ENCODE measurements at places on chromosomes 16 and 17.

DNA sequence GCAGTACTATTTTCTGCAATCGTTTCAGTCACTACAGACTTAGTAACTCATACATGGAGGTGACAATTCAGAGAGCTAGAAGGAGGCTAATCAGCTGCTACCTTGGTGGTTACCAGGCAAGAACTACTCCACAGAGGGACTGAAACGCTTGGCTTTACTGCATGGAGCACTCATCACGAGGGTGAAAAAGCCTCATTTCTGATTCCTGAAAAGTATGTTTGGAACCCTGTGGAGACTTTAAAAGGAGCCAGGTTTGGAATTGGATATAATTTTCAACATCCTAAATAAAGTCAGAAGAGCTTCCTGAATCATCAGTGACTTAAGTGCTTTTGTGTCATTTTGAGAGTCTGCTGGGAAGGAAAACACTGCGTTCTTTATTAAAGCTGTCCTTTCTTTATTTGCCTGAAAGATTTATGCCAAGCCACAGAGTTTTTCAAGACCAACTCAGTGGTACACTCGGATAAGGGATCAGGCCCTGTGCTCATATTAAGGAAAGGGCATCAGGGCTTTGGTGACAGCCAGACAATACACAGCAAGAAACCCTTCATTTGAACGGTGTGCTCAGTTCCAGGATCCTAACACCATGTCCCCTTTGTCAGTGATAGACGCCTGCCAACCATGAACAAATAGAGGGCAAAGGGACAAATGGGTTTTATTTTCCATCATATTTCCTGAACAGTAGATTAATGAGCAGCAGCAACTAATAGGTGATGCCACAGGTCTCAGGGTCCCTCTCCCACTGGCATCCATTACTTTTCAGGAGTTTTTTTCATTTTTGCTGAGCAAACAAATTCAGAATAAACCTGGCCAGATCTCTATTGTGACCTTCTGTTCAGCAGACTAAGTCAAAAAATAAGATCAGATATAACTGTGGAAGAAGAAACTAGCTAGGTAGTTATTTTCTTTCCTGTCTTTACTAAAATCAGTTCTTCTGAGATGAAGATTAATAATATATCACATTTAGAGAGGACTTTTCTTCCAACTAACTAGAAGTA lies 80.5 kb upstream of the CLEC18B start:
- DNase-seq, result no peak

DNA sequence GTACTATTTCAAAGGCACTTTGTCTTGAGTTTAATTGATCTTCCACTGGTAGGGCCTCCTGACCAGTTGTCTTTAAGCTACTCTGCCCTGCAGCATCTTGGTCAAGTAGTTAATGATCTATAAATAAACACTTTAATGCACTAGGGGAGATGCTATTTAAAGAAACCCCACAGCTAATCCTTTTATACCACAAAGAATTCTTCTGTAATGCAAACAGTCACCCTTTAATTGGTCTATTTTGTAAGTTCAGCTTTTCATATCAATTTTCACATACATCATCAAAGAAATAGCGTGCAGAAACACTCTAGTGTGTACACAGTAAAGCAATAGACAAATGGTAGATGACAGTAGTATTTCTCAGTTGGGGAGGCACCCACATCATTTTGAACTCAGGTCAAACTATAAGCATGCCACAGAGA lies 70.3 kb downstream of the PMP22 start:
- DNase-seq, result peak; percentile 80

DNA sequence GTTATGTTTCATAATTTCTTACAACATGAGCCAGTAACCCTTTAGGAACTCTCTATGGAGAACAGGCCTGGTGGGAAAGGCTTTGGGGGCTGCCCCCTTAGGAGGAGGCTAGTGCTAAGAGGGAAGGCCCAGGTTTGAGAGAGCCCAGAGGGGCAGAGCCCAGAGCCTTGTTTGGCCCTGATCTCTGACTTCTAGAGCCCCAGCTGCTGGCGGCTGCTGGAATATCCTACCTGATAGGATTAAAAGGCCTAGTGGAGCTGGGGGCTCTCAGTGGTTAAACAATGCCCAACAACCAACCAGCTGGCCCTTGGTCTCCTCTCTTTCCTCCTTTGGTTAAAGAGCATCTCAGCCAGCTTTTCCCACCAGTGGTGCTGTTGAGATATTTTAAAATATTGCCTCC lies 54.1 kb downstream of the IGF2BP1 start:
- DNase-seq, result no peak

DNA sequence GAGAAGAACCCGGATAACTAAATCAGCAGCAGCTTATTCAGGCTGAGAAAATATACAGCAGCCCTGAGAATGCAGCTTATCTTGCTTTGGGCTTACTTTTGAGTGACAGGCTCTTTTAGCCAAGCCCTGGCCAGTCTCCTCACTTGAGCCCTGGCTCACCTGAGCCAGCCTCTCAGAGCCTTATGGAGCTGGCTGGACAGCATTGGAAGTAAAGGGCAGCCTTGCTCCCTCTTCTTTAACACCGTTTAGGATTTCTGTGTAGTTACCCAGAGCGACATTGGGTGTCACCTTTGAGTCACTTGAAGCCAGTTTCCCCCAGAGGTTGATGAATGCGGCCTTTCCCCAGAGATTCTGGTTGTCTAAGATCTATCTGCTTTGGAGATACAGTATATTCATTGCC lies 7.7 kb upstream of the NPIPB2 start:
- peak; percentile 16 for DNase-seq

DNA sequence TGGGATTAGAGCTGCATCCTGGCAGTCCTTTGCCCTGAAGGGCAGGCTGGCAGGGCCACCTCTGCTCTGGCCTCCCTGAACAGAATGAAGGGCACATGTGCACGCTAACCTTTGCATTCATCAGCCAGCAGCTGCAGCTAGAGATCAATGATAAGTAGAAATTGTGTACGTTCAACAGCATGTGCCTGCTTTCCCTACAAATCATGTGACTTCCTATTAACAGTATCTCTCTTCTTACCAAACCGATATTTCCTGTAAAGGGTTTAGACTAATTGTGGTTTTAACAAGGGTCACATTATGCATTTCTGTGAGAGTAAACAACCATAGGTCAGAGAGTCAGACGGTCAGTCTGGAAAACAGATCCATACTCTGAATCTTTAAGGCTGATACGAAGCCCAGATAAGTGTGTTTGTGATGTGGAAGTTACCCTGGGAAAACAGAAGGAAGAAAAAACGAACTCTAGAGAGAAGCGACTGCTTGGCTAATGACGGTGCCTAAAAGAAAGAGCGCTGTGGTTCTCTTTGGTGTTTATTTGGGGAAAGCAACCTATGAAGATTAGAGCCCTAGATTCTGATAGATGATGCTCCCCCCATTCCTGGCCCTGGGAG lies 219.4 kb downstream of the MAF start:
- DNase-seq, result no peak

GRCh38 chr16:17266608-17267313 lies 204.0 kb downstream of the XYLT1 start:
- DNase-seq, result no peak

GRCh38 chr17:28735242-28735722 lies 6.7 kb downstream of the NEK8 start:
- no peak for DNase-seq

DNA sequence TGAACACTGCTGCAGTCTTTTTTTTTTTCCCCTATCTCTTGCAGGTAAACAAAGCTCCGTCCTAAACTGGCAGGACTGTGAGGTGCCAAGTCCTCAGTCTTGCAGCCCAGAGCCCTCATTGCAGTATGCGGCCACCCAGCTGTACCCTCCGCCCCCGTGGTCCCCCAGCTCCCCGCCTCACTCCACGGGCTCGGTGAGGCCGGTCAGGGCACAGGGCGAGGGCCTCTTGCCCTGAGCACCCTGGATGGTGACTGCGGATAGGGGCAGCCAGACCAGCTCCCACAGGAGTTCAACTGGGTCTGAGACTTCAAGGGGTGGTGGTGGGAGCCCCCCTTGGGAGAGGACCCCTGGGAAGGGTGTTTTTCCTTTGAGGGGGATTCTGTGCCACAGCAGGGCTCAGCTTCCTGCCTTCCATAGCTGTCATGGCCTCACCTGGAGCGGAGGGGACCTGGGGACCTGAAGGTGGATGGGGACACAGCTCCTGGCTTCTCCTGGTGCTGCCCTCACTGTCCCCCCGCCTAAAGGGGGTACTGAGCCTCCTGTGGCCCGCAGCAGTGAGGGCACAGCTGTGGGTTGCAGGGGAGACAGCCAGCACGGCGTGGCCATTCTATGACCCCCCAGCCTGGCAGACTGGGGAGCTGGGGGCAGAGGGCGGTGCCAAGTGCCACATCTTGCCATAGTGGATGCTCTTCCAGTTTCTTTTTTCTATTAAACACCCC lies 13.8 kb downstream of the IL34 start:
- DNase-seq, result no peak

GRCh38 chr16:8590811-8591210 lies 500 bp upstream of the TMEM114 start:
- DNase-seq, result no peak

DNA sequence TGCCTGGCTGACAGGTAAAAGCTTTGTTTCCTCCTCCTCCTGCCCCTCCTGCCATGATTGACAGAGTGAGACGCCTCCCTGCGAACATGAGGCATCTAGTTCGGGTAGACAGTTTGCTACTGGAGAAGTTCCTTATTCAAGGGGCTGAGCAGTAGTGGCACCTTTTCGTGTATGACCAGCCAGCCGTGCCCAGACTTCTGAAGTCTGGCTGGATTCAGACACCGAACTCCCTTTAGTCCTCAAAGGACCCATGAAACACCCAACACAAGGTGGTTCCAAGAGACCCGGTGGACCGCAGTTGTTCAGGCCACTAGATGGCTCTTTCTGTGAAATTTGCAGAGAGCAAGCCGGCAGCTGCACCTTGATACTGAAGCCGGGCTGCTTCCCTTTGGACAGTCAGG lies 192.8 kb downstream of the XYLT1 start:
- no peak for DNase-seq

DNA sequence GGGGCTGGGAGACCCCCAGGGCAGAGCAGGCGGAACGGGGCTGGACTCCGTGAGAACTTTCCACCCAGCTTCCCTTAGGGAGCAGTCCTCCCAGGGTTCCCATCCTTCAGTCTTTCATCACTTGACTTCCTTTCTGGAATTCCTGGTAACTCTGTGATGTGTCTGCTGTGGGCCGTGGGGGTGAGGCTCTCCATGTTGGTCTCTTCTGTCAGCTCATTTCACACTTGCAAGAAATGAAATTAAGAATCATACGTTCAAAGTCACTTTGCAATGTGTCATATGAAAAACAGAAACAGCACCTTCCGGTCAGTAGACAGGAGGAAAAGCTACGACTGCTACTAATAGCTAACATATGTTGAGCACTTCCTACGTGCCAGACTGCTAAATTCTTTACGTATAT lies 5.4 kb upstream of the BBS2 start:
- peak; percentile 17 for DNase-seq

DNA sequence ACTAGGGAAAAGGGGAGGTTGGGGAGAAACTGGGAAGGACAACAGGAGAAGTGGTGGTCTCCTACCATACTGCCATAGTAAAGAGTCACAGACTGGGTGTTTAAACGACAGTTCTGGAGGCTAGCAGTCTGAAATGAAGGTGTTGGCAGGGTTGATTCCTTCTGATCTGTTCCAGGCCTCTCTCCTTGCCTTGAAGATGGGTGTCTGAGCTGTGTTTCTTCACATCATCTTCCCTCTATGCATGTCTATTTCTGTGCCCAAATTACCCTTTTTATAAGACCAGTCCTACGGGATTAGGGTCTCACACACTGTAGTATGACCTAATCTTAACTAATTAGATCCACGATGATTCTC lies 79.8 kb upstream of the TMEM97 start:
- no peak for DNase-seq

DNA sequence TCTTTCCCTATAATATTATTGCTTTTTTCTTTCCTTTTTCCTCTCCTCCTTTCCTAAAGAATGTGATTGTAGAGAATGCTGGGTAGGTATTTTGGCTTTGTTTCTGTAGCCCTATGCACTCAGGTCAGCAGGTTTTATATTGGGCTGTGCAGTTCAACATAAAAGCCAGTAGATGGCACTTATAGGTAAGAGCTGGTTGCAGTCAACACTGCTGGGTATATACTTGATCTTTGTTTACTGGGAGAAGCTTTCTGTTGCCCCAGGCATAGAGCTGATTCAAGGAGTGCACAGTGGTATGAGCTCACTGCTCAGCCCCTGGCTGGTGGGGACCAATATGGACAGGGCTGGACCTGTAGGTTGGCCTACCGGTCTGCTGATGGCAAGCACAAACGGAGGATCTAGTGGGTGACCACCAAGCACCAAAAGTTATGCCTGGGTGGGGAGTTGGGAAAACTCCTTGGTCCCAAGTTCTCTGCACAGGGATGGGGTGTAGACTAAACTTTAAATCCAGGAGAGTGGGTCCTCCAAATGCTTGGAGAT lies 378.9 kb downstream of the PMP22 start:
- no peak for DNase-seq

DNA sequence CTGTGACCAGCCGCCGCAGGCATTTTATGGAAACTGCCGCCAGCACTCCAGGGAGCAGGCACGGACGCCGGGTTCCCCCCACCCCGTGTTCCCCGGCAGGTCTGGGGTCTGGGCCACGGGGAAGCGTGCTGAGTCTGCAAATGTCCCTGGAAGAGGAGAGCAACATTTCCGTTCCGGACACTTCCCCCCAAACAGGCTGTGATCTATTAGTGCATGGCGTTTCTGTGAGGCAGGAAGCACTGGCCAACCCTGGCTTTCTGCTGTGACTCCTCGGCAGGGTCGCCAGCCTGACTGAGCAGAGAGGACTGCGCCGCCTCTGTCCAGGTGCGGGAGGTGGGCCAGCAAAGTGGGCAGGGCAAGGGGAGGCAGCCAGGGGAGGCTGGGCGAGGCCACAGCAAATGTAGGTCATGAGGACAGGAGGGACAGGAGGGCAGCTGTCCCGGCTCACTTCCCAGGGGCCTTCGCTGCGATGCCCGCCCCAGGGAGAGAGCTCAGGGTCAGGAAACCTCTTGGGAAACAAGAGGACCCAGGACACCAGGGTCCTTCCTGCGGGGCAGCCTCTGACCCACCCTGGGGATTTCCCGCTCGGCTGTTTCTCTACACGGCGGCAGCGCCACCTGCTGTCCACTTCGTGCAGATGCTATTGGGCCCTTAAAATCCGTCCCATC lies 9.5 kb downstream of the FOXF1 start:
- DNase-seq, result no peak

GRCh38 chr16:1485847-1486496 lies 2.8 kb downstream of the PTX4 start:
- no peak for DNase-seq

DNA sequence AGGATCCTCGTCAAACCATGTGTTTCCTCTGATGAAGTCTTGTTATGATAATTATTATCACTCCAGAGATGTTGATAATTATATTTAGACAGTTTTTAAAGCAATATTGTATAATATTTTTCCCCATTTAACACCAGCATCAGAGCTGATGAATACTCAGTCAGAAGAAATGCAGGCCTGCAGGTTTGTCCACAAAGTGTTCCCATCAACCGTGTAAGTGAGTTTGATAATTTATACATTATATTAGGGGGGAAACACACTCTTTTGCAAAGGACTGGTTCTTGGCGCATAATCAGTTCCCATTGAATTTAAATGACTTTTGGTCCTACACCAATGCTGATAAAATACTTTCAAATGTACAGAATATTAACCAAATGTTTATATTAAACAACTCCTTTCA lies 454.8 kb downstream of the TOX3 start:
- no peak for DNase-seq

- no peak for DNase-seq
These were observed 116.6 kb downstream of the ZNF18 start for GRCh38 chr17:11880714-11881113.

- DNase-seq, result peak; percentile 46
These were observed 41.0 kb upstream of the SREBF1 start for GRCh38 chr17:17877529-17878358.

Data from AG09309 (cell line).